ENCODE measurements at places on chromosomes 1 and 21.

DNA sequence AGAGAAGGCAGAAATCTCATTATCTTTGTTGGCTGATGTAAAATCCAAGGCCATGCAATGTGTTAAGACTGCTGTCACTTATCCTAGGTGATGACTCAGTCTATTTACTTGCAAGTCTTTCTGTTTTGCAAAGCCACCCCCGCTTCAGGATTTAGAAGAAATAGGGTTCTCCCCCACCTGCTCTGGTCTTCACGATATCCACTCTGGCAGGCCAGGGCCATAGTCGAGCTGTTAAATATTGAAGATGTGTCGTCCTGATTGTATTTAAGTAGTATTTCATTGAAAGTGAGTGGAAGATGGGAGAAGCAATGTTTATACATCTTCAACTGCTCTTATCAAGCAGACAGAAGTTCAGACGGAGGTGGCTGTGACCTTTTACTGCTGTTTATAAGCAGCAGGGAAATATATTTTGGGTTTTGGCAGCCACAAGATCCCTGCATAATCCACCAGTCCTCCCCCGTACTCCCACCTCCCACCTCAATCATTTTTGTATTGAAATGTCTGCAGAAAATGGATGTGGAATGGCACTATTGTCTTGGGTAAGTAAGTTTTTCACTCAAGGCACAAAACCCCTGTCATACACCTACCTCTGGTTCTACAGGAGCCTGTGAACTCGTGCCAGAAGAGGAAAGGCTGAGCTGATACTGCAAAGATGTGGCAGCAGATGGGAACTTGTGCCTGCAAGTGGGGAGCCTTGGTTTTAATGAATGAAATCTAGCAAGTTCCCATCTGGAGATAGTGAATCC lies 117.4 kb downstream of the MRPS6 start:
- DNase-seq: no peak

DNA sequence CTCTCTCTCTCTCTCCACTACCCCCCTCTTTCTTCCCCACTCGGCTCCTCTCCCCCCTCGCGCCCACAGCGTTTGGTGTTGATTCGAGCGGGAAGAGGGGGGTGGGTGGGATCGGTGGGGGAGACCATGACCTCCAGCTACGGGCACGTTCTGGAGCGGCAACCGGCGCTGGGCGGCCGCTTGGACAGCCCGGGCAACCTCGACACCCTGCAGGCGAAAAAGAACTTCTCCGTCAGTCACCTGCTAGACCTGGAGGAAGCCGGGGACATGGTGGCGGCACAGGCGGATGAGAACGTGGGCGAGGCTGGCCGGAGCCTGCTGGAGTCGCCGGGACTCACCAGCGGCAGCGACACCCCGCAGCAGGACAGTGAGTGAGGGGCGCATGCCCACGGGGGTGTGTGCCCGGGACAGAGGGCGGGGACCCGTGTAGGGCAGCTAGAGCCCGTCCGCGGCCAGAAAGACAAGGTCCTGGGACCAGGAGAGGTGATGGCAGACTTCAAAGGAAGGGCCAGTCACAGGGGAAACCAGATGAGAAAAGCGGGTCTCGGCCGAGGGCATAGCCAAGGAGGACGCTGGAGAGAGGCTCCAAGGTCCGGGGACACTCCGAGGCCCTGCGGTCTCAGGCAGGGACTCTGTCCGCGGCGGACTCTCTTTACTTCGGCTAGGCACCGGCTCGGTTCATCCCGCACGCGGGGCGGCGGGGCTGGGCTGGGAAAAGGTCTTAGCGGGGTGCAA lies at the start of gene PRRX1:
Gene PRRX1, plus strand, starts transcription at position 39 of the 735 bp plus-strand sequence. Its CDS starts 88 bp downstream, at position 127.
- DNase-seq: no peak

- no peak for DNase-seq
Measured at GRCh38 chr1:184903111-184903692, 71.1 kb downstream of the NIBAN1 start.

DNA sequence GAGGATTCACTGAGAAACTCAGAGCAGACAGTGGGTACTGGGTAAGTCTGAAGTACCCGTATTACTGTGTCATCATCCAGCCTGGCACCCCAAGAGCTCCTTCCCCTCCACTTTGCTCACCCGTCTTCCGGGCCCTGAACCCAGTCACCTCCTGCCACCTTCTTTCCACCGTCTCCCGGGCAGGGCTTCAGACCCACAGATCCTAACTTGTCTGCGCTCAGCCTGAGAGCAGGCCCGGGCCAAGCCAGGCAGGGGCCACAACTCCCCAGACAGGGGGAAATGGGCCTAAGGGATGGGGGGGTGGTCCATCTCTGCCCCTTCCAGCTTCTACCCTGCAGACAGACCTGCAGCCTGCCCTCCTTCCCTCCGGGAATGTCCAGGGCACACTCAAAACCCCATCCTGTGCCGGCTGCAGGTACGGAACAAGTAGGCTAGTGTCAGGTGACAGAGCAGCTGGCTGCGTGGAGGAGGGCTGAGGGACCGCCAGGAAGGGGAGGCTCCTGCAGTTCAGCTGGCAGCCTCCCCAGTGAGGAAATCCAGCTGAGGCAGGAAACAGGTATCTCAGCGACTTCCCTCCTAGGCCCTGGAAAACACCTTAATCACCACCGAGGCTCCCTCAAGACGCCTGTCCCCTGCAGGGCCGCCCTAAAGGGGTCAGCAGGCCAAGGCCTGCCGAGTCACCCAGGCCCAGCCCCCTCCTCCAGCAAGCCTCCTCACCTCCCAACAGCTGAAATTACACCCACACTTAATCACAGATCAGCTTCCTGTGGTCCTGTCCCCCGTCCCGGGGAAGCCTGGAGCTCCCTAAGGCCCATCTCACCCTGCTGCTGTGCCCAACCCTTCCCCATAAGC lies 3.5 kb downstream of the HSPG2 start:
- DNase-seq: no peak

- DNase-seq: no peak
Measured at GRCh38 chr1:207248544-207249198, 72.8 kb upstream of the CD55 start.

DNA sequence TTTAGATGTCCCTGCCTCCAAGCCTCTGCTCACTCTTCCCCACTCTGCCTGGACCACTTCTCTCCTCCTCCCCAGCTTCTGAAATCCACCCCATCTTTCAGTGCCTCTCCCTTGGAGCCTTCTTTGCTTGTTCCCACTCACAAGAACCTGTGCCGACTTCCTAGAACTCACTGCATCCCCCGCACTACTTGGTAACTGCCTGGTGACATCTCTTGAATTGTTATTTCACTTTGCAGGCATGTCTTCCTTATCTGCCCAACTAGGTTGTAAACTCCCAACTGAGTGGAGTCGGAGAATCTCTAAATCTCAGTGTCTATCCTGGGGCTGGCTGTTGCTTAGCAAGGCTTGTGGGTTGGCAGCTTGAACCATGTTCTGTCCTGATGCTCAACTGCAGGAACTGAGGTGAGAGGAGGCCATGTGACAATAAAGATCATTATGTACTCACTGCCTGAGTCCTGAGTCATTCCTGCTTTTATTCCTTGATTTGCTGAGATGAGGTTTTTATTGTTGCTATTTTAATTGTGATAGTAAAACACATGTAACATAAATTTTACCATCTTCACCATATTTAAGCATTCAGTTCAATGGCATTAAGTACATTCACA lies 3.9 kb downstream of the KPRP start:
- DNase-seq: no peak

DNA sequence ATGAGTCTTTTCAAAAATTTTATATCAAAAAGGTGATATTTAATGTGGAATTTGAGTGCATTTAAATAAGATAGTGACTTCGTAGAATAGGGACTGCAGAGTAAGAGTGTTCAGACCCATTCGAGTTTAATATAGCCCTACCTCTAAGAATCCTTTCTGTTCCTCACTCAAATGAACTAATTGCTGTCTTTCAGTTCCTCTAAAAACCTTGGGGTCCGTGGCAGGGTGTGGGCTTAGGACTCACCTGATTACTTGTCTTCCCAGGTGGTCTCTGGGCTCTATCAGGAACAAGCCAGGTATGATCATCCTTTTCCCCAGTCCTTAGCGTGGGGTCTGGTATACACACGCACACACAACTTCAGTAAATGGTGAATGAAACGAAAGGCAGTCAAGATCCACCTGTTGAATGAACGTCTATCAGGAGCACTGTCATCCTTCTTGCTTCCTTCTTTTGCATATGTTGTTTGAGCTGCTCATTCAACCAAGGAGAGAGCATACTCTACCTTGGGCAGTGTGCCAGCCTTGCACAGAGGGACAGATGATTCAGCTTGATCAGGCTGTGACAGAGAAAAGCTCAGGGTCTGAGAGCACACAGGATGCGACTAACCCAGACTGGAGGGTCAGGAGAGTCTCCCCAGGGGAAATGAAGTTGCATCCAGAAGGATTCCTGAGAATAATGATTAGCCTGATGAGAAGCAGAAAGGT lies 1.2 kb upstream of the RNF11 start:
- peak; percentile 46 for DNase-seq

DNA sequence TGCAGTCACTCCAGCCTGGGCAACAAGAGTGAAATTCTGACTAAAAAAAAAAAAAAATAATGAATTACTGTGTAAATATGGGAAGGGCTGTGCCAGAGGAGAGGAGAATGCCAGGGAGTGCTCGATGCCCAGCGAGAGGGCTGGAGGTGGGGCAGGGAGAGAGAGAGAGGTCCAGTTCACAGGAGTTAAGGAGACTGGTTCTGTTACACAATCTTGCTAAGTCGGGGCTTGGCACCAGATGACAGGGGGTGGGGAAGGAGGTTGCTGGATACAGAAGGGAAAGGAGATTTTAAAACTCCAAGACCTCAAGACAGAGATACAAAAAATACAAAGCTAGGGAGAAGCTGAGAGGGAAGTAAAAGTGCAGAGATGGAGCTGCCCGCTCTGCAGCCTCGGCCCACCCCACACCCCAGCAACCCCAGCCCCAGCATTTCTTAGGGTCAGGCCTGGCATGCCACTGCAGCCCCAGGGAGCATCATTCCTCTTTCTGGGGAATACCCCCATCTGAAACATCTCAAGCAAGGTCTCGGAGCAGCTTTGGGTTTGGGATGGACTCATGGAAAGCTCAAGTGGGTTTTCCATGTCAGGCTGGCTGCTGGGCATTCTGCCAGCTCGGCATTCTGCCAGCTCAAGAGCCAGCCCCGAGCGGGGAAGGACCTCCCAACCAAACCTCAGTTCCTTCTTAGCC lies 991 bp downstream of the SELENBP1 start:
- DNase-seq: no peak

DNA sequence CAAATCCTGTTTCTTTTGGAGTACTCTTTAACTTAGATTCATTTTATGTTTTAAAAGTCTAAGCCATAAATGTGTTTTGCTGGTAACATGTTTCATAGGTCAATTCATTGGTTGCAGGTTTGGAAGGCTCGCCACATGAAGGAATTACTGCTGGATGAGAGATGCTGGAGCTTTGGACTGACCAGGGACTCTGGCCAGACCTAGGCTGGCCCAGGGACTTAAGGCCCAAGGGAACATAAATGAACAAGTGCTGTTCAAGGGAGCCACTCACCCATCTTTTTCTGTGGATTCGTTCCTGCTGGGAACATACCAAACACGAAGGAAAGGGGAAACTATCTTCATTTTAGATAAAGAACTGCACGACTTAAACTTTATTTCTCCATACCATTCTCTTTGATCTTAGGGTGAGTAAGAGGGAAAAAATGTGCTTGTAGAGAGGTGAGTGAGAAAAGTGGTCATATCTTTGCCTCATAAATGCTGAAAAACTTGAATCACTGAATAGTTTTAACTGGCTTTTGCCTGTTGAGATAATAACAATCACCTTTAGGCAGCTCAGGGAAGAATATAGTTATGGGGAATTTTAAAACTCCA lies 15.3 kb upstream of the SHCBP1L start:
- no peak for DNase-seq

GRCh38 chr1:20411196-20411980 lies 74.6 kb downstream of the CAMK2N1 start:
- no peak for DNase-seq

DNA sequence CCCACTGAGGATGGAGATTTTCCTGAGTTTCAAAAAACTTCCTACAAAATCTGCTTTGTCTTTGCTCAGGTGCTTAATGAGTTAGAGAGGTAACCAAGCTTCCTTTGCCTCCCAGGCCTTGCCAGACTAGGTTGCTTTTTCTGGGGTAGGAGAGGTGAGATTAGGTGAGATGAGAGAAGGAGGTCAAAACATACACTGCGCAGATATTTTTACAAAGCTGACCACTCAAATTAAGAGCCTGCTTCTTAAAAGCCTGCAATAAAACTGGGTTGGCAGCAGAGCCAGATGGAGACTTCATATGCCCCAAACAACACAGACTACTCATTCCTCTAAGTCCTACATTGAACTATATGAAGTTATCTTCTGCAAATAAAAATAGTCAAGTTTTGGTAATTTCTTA lies 352.5 kb downstream of the NUF2 start:
- no peak for DNase-seq

DNA sequence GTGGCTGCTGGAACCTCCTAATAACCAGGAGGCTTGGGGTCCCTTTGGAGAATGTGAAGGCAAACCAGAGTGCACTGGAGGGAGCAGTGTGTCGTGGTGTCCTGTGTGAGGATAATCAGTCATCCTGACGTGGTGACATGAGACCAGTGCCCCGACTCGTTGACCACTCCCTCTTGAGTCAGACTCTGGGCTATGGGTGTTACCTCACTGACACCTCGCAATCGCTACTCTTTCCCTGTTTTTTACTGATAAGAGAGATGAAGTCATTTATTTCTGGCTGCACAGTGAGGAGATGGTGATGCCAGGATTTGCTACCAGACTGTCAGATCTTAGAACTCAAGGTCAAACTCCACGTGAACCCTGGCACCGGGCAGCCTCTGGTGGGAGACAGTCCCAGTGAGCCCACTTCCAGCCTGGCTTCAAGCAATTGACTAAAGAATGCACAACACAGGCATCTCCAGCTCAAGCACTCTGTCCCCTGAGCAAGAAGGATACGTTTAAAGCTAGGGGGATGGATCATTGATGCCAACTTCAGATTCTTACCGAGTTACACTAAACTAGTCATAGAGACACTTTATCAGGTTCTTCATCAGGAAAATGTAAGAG lies 30.3 kb downstream of the UBASH3A start:
- DNase-seq: no peak

DNA sequence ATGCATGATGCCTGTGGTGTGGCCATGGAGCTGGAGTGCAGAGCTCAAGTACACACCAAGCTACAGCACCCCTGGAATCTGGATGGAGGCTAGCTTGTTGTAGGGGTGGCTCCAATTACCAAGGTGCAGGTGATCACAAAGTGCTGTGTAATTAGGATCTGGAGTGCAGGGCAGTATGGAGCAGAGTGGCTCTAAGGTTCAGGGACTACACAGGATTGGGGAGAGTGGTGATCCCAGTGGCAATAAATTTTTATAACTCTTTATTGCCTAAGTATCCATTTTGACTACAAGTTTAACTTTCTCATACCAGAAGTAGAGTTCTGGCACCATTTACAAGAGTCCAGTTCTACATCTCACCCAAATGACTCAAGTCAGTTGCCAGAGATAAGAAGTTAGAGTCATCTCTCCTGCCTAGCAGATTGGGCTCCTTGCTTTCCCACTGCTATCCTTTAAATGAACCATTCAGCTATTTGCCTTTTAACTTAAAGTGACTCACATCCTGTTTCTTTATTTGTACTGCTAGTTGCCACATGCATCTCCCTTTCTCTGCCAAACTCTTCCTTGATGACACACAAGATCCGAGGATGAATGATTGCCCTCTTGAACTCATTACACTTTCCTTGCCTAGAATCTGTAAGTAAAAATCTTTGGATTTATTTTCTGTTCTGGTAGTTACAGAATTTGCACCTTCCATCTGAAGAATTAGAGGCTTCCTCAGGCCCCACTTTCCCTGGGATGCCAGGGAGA lies 427.2 kb downstream of the KCNT2 start:
- DNase-seq: no peak

Data from stimulated activated CD4-positive, alpha-beta T cell treated with anti-CD3 and anti-CD28 coated beads, Interleukin-4, amount 100 ng/mL, for 4 hours (primary cell).